ENCODE measurements at places on chromosomes 4 and X.
A peak's percentile ranks its signal among the peaks of the same experiment; 100 is the strongest.

DNA sequence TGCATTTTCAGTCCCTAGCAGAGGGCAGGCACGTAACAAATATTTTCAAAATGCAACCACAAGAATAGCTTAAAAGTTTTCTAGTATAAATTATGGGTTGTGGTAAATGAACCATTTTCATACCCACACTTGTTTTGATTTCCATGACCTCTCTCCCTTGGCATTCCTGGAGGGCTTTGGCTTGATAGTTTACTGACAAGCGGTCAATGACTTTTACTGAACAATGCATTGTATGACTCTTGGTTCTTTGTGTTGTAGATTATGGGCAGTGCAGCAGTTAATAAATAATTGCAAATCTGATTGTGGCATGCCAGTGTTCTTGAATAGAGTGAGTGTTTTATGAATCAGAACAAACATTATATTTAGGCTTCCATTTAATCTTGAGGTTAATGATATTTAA lies 285.2 kb upstream of the ARX start:
- no peak for DNase-seq

DNA sequence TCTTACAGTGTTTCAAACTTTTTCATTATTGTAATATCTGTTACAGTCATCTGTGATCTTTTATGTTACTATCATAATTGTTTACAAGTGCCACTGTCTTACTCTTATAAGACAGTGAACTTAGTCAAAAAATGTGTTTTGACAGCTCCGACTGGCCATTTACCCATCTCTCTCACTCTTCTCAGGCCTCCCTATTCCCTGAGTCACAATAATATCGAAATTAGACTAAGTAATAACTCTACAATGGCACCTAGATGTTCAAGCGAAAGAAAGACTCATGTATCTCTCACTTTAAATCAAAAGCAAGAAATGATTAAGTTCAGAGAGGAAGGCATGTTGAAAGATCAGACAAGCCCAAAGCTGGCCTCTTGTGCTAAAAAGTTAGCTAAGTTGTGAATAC lies 184.2 kb downstream of the CDS1 start:
- DNase-seq = no peak

DNA sequence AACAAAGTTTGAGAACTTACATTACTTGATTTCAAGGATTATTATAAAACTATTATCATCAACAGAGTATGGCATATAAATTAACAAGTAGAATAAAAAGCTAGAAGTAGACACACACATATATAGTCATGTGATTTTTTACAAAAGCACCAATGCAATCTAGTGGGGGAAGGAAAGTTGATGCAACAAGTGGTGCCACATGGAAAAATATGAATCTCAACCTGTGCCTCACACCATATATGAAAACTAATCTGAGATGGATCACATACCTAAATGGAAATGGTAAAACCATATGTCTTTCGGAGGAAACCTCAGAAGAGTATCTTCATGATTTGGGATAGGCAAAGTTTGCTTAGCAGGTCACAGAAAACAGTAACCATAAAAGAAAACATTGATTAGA lies 34.9 kb upstream of the USP9X start:
- DNase-seq = no peak

GRCh38 chr4:68349279-68349648 lies 626 bp downstream of the YTHDC1 start:
- DNase-seq = peak; percentile 61

GRCh38 chrX:37405956-37406355 lies 56.8 kb downstream of the PRRG1 start:
- no peak for DNase-seq

- no peak for DNase-seq
These were observed 49.4 kb downstream of the LPAR4 start for GRCh38 chrX:78796916-78797315.

GRCh38 chr4:48879561-48880442 lies 26.8 kb downstream of the OCIAD2 start:
- no peak for DNase-seq

GRCh38 chrX:99301990-99302389 lies 1108.1 kb downstream of the PCDH19 start:
- DNase-seq = no peak

DNA sequence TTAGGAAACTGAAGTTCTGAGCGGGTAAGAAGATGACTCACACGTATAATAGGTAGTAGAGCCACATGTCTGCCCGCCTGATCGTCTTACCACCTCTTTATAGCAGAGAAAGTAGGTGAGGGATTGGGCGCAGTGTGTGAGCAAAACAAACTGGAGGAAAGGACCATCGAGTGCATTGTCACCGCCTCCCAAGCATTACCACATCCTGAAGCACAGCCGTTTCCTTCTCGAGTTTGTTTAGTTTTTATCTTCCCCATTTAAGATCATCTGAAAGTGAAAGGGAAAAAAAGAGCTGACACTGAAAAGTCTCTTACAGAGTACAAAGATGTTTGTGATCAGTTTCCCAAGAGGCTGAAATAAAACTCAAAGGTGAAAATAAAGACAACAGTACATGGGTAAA lies 14.8 kb downstream of the PDK3 start:
- peak; percentile 77 for DNase-seq

DNA sequence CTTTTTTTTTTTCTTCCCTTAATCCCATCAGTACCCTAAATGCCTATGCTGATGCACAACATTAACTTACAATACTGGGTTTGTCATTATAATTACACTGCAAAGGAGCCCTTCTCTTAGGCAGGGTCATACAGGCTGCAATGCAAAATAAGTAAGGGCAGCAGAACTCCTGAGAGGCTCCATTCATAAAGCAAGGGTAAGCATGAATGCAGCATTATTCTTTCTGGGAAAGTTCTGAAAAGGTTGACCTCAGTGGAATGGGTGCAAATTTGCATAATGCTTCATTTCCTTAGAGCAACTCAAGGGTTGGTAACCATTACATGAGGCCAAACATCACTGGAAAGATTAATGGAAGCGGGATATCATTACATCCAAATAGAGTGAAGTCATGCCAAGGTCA lies 789.2 kb downstream of the KLHL13 start:
- DNase-seq = no peak

DNA sequence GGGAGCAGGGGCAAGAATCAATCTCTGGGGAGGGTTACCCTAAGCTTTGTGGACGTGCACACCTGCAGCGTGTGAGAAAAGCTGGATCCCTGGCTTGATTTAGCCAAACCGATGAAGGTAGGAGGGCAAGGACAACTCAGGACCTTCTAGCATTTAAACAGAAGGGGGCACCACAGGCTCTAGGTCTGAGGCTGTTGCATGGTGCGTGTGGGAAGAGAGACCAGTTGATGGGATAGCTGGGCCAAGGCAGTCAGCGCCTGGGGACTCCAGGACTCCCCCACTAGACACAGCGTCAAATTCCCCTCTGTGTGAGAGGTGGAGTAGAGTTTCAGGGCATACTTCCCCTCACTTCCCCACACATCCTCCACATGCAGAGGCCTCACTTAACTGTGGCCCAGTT lies 4.3 kb downstream of the GABRQ start:
- DNase-seq = no peak

- DNase-seq = no peak
These were observed 454.7 kb downstream of the IL15 start for GRCh38 chr4:142091085-142091513.

DNA sequence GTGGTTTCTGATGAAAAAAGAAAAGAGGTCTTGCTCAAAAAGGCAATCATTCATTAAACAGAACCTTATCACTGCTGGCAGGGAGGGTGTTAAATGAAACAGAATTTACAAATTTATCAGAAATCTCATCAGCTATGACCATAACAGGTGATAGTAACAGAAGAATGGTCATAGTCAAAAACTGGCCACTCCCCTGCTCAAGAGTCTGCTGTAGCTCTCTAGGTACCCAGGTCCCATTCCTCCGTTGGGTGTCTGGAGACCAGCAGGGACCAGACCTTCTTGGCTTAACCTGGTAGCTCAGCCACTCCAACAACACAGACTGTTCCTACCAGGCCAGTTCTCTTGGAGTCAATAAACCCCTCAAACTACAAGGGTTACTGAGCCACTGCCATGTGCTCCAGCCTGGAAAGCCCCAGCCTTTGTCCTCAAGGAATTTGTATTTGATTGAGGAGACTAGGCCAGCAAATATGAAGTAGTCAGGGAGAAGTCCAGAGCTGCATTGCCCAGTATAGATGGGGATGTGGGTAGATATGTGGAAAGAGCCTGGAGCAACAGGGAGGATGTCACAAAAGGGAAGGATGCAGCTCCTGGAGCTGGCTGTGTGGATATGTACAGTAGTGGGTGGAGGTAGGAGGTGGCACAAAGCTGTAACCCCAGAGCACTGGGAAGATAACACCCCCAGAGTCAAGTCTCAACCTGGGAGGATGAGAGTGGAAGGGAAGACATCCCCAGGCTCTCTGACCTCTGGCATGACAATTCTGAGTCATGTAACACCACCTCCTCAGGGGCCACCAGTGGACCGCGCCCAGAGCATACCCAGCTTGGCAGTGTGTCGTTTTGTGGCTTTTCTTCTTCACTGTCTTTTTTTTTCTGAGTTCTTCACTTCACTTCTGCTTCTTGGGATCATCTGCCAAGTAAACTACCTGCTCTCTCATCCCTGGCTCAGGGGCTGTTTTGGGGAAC lies 21.9 kb downstream of the RASL11B start:
- DNase-seq = peak; percentile 76

GRCh38 chr4:93983140-93983539 lies 154.6 kb downstream of the ATOH1 start:
- DNase-seq = no peak

GRCh38 chr4:136203199-136203598 lies 1329.1 kb downstream of the PCDH18 start:
- no peak for DNase-seq

GRCh38 chr4:162347842-162348213 lies 184.0 kb upstream of the FSTL5 start:
- no peak for DNase-seq

DNA sequence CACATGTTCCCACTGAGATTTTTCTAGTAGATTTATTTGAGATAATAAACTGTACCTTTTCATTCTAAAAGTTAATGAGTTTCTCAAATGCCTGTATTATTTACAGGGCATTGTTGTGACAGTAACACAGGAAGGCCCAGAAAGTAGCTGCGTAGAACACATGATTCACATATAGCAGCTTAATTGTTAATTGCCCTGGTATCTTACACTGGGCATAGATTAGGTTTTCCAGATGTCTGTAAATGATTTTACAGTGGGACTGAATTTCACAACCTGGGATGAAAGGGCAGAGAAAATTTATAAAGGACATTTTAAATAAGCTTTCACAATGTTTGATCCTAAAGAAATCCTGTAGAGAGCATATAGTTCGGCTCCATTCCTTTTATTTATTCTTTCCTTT lies 27.6 kb downstream of the UGT8 start:
- DNase-seq = no peak

DNA sequence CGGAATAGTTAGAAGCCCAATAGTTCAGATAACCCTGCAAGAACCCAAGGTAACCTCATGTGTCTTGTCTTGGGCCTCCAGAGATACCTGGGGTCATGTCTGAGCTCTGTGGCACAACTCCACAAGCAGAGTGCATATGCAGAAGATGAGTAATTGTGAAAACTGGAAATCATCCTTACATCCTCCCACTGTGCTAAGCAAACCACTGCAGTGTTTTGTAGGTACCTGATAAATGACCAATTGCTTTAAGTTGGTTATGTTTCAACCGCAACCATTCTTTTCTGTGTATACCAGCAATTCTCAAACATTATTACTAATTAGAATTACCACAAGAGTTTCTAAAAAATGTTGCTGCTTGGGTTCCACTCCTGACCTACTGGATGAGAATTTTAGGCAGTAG lies 73.2 kb downstream of the CBLL2 start:
- no peak for DNase-seq

GRCh38 chrX:134520860-134521390 lies 61.0 kb downstream of the HPRT1 start:
- peak; percentile 52 for DNase-seq

GRCh38 chr4:128590034-128590740 lies 219.3 kb upstream of the JADE1 start:
- no peak for DNase-seq

GRCh38 chrX:53018627-53019026 lies 30.0 kb upstream of the GPR173 start:
- no peak for DNase-seq

DNA sequence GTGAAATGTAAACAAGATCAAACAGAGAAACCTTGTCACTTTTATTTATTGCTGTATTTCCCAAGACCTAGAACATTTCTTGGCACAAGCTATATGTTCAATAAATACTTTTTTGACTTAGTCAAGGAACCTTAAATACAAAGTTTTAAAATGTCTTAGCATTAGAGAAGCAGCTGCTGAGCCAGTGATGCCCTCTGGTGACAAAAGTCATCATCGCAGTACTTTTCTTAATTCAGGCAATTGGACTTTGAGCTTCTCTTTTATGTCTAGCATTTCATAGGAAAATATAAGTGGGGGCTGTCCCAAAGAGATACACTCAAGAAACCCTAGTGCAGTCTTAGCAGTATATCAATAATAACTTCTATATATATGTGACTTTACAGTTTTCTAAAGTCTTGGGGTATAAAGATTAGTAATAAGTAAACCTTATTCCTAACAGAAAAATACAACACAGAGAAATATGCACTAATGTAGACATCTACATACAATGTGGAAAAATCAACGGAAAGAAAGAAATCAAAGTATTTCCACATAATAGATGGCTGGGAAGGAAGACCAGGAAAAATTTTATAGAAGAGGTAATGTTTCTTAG lies 118.4 kb downstream of the DTHD1 start:
- DNase-seq = peak; percentile 56

GRCh38 chrX:38112566-38112965 lies 106.2 kb downstream of the SYTL5 start:
- DNase-seq = no peak

DNA sequence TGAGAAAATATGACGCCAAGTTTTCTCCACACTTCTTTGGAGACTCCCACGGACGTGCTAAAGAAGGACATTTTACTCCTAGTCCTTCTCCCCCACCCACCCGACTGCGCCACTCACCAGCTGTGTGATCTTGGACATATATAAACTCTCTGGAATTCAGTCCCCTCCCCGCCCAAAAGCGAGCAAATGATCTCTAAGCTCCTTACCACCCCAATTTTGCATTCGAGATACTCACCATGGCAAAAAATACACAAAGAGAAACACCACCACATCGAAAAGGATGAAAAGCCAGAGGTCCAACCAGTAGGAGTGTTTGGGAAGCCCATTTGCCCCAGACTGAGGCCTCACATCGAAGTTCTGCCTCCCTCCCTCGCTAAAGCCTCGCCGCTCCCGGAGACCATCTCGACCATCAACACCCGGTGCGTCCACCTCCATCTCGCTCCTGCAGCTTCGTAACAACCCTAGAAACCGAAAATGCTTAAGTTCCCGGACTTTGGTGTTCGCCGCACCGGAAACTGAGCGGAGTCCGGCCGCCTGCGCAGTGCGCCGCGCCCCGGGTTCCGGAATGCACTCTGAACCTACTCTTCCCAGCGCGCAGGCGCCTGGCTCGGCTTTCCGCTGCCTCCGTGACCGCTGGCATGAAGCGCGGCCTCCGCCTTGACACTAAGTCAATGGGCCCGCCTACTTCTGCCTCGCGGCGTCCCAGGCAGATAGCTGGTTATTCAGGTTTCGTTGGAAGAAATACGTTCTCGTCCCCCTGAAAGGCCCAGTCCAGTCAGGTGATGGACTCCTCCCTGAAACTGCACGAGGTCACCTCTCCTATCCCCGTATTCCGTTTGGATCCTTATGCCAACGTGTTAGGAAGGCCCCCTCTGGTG lies 21.6 kb downstream of the FABP2 start:
- DNase-seq = peak; percentile 93

- no peak for DNase-seq
These were observed 18.1 kb downstream of the FGFRL1 start for GRCh38 chr4:1029529-1029928.

- DNase-seq = no peak
These were observed 131.1 kb upstream of the TTC29 start for GRCh38 chr4:147076728-147077127.

GRCh38 chrX:136736690-136737089 lies 44.0 kb downstream of the ARHGEF6 start:
- DNase-seq = no peak

- DNase-seq = no peak
These were observed 3.1 kb downstream of the NKX1-1 start for GRCh38 chr4:1403177-1403583.
